IMR-90 (cell line): ENCODE measurements at places on chromosomes 5 and 9.

DNA sequence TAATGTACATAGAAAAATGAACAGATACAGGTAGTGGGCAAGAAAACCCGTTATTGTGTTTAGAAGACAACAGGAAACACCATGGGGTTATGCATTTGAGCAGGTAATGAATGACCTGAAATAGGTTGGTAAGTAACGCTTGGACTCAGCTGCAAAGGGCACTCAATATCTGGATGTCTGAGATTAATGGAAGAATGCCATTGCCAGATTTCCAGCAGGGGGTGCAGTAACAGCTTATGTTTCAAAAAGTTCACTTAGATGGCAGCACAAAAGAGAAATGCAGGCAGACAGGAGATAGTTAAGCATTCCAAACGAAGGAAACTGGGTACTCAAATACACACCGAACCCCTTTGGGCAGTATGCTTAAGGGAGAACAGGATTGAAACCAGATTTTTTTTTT, 285.5 kb upstream of the VLDLR start:
- DNase-seq, result peak; percentile 1

GRCh38 chr5:179749857-179750508, 17.4 kb downstream of the MAML1 start:
- no peak for DNase-seq

DNA sequence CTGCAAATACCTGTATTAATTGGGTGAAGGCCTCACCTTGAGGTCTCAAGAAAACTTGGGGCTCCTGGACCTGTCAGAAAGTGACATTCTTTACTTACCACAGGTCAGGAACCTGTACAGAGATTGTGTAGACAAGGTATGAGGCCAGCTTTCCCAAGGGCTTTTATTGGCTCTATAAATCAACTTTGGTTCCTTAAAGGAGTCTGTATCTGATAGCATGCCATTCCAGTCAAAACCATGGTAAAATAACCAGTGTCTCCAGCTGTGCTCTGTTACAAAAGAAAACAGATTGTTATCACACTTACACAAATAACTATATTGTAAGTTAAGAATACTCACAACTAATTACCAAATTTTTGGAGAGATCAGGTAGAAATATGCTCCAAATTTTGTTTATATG, 64.5 kb downstream of the COL15A1 start:
- DNase-seq, result no peak

DNA sequence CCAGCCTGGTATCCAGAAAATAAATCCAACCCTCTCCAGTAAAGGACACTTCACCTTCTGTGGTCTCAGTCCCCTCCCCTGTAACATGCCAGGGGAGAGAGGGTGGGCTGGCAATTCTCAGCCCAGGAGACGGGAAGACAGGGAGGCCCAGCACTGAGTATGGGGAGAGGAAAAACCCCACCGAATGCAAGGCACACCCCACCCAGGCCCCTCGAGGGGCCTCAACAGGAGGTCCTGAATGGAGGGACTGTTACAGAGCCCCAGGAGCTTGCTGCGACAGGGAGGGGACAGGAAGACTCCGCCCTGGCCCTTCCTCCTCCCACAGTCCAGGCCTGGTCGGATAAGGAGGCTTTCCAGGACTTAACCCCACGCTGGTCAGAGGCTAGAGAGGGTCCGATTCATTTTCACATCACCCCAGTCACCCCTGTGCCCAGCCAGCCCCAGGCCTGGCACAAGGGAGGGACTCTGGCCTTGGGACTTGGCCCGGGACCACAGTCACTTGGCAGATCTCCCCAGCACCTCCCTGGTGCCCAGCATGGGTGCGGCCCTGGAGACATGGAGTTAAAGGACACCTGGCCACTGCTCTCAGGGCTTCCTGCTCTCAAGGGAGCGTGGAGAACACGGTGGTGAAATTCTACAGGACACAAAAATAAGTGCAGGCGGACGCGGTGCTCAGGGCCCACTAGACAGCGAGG, 44.9 kb upstream of the STXBP1 start:
- peak; percentile 44 for DNase-seq

- DNase-seq, result peak; percentile 4
Observed at GRCh38 chr9:133683586-133684120, 47.5 kb downstream of the DBH start.

GRCh38 chr9:16241231-16241630, 629.2 kb downstream of the BNC2 start:
- peak; percentile 84 for DNase-seq

DNA sequence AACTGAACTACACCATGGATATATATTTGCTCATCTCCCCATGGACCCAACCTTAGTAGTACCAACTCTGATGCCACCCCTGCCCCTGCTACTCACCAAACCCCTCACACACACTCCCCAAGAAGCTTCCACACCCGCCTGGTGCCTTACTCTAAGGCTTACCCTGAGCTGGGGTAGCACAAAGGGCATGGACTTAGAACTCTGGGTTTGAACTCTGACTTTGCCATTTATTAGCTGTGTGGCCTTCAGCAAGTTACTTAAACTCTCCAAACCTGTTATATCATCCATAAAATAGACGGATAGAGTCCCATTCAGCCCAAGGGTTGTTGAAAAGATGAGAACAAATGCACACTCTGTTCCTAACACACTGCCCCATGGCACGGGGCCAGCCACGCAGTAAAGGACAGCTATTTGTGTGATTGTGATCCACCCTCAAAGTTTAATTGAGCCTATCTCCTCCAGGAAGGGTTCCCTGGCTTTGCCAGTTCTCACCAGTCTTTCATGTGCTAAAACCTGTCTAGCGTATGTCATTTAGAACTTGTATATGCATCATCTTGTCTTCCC, 111.0 kb downstream of the KLHL3 start:
- no peak for DNase-seq

DNA sequence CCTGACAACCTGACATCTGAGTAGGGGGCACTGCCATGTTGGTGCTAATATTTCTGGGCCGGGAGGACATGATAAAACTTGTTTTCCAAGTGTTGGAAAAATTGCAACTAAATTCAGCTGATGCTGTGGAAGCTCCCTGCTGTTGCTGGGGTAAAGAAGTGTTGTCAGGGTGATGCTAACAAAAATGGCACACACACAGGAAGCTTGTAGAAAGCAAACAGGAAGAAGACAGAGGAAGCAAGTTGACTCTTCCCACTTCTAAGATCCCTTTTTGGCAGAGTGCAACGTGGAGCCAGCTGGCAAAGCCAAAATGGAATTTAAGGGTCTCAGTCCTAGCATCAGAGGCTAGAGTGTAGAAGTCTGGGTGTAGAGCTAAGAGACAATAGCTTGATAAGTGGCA, 11.3 kb upstream of the RIOK2 start:
- no peak for DNase-seq
